ENCODE measurements at places on chromosomes 2 and 18. TPM values are rescaled to one million over a fixed set of nuclear protein-coding genes. Genes with fewer than 3 reads are reported as not detected.

DNA sequence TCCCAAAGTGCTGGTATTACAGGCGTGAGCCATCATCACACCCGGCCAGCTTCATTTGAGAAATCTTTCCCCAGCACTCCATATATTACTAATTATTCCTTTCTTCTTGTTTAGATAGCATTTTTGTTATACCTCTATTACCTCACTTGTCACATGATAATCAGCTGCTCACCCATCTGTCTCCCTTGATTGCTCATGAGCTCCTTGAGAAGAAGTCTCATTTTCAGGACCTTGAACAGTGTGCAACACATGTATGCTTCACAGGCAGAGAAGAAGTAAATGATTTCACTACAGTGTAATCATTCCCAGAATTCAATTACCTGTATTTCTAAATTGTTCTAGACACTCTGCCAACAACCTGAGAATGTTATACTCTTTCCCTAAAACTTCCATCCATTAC lies 6.2 kb downstream of the PAIP2B start:
- DNase-seq = no peak

DNA sequence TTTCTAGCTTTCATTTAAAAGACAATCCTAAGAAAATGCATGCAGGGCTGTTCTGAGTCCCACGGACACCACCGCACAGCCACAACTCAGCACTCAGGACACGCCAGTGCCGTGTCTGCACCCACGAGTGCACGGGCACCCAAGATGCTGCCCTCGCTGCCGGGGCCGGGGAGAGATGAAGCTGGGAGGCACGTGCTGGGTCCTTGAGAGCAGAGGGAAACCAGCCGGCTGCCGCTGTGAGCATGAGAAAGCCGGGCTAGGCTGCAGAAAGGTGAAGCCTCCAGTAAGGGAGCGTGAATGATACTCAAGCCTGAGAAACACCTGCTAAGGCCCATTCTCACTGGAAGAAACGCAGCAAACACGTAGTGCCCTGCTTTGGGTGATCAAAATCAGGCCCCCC lies 4.8 kb downstream of the COPS9 start:
- no peak for DNase-seq

DNA sequence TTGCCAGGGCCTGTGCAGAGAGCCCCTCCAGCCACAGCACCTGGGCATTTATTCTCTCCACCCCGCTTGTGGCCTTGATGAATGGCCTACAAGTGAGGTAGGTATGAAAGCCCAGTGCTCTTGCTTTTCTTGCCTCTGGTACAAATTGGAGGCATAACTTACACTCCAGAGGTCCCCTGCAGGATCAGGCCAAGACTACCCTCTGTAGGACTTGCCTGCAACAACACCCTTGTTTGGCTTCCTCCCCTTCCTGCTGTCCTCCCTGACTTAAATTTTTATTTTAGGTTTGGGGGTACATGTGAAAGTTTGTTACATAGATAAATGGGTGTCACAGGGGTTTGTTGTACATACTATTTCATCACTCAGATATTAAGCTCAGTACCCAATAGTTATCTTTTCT lies 95.7 kb downstream of the CDC42EP3 start:
- no peak for DNase-seq

DNA sequence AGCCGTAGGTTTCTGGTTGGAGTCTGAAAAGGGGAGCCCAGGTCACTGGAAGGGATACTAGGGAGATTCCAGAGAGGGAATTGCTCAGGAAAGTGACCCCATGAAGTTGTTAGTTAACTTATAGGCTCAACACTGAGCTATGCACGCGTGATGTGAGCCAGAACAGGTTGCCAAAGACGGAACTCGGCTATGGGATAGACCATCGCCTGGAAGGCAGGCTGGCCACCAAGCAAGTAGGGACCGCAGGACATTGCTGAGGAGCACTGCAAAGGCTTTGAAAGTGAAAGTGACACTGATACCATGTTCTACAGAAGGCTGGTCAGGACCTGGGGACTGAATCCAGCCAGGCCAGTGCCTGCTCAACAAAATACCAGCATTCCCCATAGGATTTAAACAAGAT lies 7.3 kb downstream of the FARP2 start:
- DNase-seq = no peak

DNA sequence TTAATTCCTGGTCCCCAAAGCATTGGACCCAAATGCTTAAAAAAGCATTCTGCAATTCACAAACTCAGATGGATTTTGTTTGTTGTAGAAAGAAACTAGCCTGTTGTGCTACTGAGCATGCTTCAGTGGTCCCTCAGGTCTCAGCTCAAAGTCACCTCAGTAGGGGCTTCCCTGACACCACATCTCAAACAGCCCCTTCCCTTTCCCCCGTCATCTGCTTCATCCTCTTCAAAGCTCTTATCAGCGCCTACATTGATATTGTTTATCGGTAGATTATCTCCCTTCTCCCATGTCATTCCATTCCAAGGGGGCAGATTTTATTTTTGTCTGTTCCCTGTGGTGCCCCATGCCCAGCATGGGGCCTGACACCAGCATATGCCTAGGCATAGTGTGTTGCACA lies 172.9 kb downstream of the CELF4 start:
- DNase-seq = no peak

DNA sequence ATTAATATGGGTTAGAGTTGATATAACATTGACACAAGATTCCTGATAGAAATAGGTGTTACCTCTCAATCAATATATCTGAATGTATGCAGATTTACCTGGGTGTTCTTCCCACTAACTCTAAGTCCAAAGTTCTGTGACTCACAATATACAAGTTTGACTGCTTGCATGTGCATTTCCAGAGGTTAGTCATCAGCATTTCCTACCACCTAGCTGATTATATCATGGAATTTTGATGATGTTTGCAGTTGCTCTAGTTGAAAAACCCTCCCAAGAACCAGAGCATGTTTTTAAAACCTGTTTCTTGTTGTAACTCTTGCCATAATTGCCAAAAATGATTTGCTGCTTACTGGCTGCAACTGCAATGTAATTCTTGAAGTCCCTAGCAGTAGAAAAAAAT lies 15.0 kb upstream of the DSG1 start:
- DNase-seq = no peak

DNA sequence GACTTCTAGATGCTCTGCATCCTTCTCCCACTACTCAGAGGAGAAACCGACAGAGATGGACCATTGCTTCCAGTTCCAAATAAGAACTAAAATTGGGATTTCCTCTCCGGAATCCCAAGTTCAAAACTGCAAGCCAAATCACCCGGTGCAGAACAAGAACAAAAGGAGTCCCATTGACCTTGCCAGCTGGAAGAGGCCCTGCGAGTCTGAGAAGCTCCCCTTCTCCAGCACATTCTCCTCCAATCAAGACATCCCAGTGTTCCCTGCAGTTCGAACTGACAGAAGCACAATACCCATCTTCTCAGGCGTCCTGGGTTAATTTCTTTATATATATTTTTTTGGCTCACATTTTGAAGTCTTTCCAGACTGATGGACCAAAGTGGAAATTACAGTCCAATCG lies 195.3 kb upstream of the MEIS1 start:
- DNase-seq = peak; percentile 72

DNA sequence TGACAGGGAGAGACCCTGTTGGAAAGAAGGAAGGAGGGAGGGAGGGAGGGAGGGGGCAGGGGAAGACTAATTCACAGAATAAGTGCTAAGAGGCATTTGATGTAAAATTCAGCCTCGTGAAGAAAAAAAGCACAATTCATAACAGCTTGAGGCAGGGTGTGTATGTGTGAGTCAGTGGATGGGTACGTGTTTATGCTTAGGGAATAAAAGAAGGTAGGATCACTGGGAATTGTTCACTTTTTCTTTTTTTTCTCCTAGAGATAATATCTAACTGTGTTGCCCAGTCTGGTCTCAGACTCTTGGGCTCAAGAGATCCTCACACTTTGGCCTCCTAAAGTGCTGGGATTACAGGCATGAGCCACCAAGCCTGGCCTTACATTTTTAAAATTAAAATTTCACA lies 39.2 kb downstream of the WDR33 start:
- no peak for DNase-seq

GRCh38 chr2:9653485-9654271 lies 22.9 kb upstream of the YWHAQ start:
- no peak for DNase-seq

- no peak for DNase-seq
Observed at GRCh38 chr2:220684099-220684498, 888.0 kb downstream of the EPHA4 start.

GAREM1 gene
- total RNA-seq = 12.3 TPM

ADAM23 gene
- 15.7 TPM for total RNA-seq

MARCHF4 gene
- total RNA-seq = 8.2 TPM

ELP2 gene
- total RNA-seq = 96.0 TPM

HOXD3 gene
- 7.3 TPM for total RNA-seq

CNPPD1 gene
- total RNA-seq = 27.5 TPM

CGREF1 gene
- 19.0 TPM for total RNA-seq

GAL3ST2 gene
- total RNA-seq = 0.33 TPM

All from spinal cord (tissue), 10 donors.